OCI-M1 (cell line): ENCODE measurements at places on chromosomes 13 and 19.
A peak's percentile ranks its signal among the peaks of the same experiment; 100 is the strongest.

GRCh38 chr19:40398417-40399131, 8.6 kb upstream of the HIPK4 start:
- DNase-seq = no peak

- no peak for DNase-seq
Observed at GRCh38 chr13:34708566-34709313, 233.3 kb upstream of the NBEA start.

- DNase-seq = peak; percentile 68
Observed at GRCh38 chr19:29952177-29952576, 10.1 kb downstream of the URI1 start.

DNA sequence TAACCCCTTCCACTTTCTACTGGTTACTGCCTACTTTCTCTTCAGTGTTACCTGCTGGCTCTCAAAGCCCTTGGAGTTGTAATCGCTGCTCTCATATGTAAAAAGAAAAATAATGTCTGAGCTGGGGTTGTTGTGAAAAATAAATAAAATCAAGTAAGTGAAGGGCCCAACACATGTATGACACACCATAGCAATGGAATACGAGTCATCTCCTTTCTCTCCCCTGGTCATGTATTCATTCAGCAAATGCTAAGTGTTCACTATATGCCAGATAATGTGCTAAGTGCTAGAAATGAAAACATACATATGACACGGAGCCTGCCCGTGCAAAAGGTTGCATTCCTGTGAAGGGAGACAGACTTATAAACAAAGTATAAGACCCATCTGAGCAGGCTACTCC, 535.0 kb downstream of the RFC3 start:
- DNase-seq = no peak

- DNase-seq = no peak
Observed at GRCh38 chr19:2425622-2426581, 1.5 kb downstream of the TIMM13 start.

DNA sequence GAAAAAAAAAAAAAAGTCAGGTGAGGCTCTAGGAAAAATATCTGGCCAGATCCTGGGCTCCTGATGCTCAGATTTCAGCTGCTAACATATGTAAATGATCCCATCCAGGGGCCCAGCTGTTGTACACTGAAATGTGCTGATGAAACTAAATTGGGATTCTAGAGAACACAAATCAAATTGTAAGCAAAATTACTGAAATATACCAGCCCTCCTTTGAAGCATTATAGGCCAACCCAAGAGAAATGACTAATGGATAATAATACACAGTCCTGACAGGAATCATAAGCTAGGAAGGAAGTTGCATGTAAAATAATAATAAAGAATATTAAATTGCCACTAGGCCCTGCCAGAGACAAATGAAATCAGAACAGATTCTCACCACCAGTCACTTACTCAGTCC, 17.8 kb downstream of the KCTD12 start:
- DNase-seq = no peak

GRCh38 chr13:97535614-97536013, 101.6 kb downstream of the RAP2A start:
- DNase-seq = no peak

DNA sequence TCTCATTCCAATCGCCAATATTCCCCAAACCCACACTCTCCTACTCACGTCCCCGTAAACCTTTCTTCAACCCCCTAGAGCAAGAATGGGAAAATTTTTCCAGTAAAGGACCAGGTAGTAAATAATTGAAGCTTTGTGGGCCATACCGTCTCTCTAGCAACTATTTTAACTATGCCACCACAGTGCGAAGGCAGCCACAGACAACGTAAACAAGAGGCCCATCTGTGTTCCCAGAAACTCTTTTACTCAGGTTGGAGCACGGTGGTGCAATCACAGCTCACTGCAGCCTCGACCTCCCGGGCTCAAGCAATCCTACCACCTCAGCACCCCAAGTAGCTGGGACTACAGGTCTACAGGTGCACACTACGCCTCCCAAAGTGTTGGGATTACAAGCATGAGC, 3.0 kb downstream of the DPRX start:
- no peak for DNase-seq
